ENCODE measurements at places on chromosomes 5 and 9.

DNA sequence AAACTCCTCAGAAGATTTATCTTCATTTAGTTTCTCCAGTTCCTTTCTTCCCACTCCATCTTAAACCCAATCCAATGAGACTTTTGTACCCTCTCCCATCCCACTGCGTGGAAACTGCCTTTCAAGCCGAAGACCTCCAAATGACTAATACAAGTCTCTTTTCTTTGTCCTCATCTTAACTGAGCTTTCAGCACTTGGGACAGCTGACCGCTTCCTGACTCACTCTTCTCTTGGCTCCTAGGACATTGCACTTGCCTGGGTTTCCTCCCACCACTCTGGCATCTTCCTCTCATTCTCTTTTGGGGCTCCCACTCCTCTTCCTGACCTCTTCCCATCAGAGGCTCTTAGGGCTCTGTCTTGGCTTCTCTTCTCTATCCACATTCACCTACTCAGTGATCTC is 243.7 kb downstream of the HSPA4 start:
- DNase-seq = no peak

DNA sequence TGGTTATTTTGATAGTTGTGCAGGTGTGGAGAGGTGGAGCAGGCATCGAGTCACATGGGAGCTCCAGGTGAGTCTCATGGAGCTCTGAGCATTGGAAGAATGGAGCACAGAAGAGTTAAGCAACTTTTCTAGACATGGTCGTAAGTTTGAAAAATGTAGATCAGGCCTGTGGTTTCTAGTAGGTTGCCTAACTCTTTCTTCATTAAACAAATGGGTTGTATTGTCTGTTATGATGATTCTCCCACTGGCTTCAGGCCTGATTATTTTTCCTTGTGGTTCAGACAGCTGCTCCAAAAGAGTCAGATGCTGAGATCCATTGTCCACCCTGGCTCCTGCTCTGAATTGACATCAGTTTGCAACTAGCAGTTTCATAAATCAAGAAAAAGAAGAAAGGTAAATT is 80.3 kb upstream of the RPS23 start:
- DNase-seq = no peak

DNA sequence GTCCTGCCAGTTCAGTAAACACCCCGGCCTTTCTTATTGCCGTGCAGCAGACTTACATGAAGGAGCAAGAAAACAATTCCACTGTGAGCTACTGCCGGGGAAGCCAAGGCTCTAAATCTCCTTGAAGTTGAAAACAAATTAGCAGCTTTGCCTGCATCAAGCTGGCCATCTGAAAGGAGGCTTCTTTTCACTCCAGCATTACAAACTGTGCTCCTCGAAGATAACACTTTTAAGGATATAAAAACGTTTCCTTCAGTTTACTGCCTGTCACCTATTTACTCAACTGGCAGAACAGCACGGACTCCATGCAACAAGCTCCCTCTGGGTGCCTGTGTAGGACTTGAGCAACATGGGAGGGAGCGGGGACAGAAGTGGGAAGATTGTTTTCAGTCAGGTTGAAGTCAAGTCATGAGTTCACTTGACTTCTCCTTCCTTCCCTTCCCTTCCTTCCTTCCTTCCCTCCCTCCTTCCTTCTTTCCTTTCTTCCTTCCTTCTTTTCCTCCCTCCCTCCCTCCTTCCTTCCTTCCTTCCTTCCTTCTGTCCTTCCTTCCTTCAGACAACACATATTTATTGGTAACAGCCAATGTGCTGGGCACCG is 67.4 kb downstream of the ZNF608 start:
- DNase-seq = no peak

- DNase-seq = no peak
Measured at GRCh38 chr5:34791761-34792244, 47.2 kb upstream of the TTC23L start.

DNA sequence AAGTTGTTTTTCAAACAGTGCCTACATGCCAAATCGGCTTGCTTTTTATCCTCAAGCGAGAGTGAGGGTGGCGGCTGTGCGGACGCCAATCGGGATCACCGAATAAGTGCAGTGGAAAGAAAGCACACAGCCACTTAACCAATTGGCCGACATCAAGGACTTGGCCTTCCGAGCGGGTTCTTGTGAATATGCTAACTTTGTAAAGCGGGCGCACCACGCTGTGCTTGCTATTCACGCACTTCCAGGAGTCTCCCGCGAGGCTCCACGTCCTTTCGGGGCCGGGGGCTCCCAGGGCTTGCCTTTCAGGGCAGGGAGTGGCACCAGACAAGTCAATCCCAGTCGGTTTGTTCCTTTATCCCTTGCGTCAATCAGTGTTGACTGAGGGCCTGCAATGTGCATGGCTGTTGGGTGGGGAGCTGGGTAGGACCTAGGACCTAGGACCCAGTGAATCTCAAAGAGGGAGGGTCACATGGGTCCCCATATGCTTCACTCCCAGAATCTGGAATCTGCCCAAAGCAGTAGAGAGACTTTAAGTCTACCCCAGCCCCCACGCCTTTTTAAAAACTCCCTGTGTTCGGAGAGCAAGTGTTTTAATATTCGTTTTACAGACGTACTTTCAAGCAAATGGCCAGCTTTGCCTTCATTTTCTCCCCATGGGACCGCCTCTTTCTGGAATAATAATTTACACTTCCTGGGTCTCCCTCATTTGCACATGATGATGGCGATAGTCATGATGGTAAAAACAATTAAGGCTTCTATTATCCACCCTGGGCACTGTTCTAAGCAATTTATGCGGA is 2.0 kb upstream of the GCNT4 start:
- no peak for DNase-seq

- DNase-seq = no peak
Measured at GRCh38 chr9:85569988-85570387, 171.8 kb downstream of the AGTPBP1 start.
